Fibroblast of lung (primary cell): ENCODE measurements at places on chromosomes 16 and 17.
A peak's percentile ranks its signal among the peaks of the same experiment; 100 is the strongest.

DNA sequence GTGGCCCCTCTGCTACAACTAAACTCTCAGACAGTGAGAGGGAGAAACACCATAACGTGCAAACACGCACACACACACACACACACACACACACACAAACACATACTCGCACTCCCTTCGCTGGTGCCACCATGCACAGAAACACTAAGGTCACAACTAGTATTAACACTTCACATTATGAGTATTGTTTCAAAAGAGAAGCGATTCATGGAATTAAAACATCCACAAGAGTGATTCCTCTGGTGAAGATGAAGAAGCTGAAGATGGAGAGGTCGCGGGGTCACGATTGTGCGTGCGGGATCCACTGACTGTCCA is 7.1 kb upstream of the GHDC start:
- no peak for DNase-seq

DNA sequence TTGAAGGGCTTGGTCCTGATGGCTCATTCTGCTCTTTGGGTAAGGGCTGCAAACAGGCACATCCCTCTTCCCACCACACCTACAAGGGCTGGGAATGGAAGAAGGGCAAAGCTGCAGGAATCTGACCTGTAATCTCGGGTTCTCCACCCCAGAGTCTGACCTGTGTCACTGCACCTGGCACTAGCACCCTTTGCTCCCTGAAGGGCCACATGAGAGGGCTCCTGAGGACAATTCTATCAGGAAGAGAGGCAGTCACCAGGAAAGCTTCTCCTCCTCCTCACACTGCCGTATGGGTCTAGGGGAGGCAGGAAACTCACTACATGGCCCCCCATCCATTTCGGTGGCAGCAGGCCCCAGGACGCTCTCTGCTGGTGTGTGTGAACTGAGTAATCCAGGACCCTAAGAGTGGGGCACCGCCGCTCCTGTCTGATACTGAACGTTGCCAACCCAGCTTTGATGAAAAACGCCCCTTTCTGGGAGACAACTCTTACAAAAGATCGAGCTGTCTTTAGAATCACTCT is 26.4 kb downstream of the TTLL6 start:
- no peak for DNase-seq

DNA sequence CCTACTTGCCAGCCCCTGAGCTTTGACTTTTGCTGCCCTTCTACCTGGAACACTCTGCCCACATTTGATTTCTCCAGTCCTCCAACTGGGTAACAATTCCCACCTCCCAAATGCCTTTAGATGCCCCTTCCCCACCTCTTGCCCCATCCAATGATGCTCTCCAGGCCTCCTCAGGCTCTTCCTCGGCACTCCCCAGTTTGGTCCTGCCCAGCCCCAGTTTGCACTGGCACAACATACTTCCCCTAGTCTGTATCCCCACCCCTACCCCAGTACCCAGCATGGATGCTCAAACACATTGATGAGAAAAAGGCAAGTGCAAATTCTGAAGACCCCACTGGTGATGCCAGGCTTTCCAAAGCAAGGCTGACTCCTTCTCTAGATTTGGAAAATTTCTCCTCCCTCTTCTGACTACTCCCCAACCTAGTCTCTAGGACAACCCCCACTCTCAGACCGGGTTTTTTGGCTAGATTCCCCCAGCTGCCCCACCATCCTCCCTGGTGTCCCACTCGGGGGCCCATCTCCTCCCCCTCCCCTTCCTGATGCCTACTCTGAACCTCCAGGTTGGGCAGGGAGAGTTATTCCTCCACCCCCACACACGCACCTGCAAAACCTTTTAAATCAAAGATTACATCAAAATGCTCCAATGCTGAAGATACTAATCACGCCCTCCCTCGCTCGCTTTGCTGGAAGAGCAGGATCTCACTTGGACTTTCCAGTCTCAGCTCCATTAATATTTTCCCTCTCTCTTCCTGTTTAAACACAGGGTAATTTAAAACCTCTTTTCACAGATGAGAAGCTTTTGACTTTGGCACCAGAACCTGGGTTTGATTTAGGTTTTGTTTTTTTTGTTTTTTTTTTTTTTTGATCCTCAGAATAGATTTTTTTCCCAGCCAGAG is 94.9 kb downstream of the TMEM132E start:
- no peak for DNase-seq

DNA sequence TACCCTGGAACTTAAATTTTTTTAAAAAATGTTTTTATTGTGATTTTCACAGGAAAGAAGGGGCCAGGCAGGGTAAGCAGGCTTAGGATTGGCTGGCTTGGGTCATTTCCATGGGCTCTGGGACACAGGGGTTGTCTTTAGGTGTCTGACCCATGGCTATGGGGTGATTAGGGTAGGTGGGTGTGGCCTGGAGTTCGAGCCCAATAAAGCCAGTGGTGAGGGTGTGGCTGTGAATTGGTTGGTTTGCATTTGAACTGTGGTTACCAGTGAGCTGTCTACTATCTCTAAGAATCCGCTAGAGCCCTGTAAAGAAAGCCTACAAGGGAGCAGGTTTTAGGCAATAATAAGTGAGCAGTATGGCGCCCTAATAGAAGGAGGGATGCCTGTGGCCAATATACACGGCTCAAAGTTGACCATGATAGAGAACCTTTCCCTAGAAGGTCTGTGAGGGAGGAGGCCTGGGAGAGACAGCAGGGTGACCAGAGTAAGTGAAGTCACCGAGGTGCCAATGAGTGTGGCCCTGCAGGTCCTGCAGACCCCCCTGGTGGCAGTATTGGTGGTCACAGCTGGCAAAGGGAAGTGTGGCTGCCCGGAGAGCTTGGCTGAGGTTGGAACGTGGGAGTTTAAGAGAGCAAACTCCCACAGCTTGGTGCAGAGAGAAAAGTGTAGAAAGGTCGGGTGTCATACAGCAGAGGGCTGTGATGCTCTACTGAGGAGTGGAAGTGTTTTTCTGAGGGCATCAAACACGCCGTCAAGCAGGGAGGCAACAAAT is 454.0 kb downstream of the WWOX start:
- no peak for DNase-seq

GRCh38 chr16:66275775-66276428 is 90.6 kb upstream of the CDH5 start:
- DNase-seq: peak; percentile 78

GRCh38 chr17:36703860-36704266 is 102.5 kb downstream of the MRM1 start:
- DNase-seq: peak; percentile 29

- peak; percentile 56 for DNase-seq
Observed at GRCh38 chr17:82767041-82767754, 15.3 kb downstream of the TBCD start.

- peak; percentile 71 for DNase-seq
Observed at GRCh38 chr16:10181196-10182162, 749 bp downstream of the GRIN2A start.

DNA sequence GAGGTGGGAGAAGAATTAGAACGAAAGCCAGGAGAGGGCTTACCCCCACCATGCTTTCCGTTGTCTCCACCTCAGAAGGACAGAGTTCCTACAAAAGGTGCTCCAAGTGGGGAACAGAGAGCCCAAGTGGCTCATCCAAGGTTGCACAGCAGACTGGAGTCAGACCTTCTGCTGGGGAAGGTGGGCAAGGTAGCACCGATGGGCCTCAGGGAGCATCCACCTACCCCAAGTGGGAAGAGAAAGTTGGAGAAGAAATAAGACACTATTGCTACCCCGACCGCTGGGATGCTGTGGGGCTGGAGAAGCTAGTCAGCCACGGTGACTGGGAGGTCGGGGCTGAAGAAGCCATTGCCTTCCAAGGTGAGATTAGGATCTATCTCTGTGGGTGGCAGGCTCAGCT is 21.5 kb downstream of the UNC119 start:
- no peak for DNase-seq

- no peak for DNase-seq
Observed at GRCh38 chr16:81937305-81938038, 73.8 kb downstream of the SDR42E1 start.

DNA sequence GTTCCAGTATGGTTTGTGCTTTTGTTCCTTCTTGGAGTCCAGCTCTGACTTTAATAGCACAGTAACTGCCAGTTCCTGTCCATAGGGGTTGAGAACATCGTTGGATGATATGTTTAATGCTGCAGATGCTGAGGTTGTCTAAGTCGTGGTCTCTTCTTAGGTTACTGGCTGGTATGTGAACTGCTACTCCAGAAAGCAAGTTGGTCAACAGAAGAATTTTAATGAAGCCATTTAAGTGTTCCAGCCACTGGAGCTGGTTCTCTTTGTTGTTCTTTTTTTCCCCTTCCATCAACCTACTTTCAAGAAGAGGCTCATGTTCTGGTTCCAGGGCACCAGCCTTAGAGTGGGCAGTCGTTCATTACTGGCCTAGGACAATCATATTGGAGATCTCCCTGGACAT is 140.3 kb upstream of the TBX2 start:
- no peak for DNase-seq

DNA sequence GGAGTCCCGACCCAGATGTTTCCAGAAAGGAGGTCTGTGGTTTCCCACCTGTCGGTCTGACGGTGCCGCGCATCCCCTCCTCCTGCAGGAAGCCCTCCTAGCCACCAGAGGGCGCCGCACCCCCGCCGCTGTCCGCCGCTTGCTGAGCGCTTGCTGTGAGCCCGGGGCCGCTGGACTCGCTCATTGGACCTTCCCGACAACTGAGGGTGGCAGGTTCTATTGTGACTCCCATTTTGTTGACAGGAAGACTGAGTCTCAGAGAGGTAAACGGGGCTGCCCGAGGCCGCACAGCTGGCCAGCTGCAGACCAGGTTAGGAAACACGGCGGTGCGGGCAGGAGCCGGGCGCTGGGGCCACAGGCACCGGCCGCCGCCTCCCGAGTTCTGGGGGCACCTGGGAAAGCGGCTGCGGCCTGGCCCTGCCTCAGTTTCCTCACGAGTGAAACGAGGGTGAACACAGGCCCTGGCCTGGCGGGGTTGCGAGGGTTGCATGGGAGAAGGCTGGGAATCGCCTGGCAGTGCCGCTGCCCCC is 191.1 kb upstream of the CIBAR2 start:
- DNase-seq: peak; percentile 29

DNA sequence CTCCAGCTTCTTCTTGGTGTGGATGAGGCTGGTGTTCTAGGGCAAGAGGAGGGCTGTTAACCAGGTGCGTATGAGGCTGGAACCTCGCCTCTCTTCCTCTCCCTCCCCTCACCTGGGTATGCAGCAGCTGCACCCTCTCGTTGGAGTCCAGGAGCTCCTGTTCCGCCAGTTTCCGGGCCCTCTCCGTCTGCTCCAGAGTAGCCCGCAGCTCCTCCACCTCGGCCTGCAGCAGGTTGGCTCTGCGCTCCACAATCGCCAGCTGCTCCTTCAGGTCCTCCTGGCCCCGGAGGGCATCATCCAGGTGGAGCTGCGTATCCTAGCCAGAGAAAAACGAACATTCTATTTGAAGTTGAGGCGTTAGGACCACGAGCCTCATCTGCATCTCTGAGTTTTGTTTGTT is 25.4 kb downstream of the MYH3 start:
- no peak for DNase-seq

DNA sequence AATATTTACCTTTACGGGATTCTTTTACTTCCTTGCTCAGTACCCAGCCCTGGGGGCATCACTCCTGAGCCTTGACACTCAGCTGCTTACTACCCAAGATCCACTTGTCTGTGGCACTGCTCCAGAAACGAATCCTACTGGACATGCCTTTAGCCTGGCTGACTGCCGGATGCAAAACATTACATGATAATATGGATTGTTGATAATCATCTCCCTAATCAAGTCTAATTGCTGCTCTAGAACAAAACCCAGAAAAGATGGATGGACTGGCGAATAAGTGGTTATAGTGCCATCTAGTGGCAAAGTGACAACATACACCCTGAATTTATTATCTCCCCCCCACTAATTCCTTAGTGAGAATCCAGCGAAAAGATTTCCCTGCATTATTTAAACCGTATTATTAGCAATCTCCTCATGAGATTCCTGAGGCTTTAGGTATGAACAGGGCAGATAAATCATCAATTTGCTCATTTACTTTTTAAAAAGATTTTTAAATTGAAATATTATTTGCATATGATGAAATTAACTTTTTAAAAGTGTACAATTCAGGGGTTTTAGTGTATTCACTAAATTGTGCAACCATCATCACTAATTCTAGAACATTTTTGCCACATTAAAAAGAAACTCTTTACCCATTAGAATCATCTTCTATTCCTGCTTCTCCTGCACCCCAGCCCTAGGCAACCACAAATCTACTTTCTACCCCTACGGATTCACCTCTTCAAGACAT is 61.6 kb downstream of the RGS9 start:
- DNase-seq: peak; percentile 45

- no peak for DNase-seq
Observed at GRCh38 chr17:35167046-35167445, 19.4 kb downstream of the UNC45B start.

DNA sequence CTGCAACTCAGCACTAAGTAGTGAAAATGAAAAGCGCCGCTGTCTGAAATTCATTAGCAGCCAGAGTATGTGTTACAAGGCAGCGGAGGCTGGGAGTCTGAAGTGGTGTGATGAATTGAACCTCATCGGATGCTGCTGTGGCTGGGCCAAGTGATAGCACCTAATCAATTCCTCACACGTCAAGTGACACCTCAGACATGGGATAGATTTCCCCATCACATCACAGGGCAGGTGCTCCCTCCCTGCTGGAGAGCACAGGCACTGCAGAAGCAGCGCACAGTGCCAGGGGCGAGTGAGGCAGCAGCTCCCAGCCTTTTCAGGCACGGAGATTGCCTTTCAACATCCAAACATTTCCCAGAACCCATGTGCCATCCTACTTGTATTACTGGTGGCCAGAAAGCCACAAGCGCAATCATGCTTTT is 32.2 kb downstream of the DRC3 start:
- no peak for DNase-seq

- DNase-seq: no peak
Observed at GRCh38 chr17:21330436-21331160, 45.6 kb upstream of the KCNJ12 start.

DNA sequence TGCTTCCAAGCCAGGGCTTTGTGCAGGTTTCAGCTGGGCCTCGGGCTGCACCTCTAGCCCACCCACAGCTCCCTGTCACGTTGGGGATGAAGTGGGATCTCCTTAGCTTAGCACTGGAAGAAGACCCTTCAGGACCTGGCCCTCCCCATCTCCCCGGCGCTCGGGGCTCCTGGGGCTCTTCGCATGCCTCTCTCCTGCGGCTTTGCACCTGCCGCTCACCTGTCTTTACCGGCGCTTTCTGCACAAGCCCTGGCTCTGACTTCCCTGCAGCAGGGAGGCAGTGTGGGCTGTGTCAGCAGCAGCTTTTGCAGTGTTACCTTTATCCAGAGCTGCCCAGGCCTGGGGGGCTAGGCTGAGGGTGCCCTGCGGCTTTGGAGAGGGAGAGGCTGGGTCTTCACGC is 52.3 kb downstream of the NT5M start:
- DNase-seq: no peak
